ENCODE measurements at places on chromosomes 5 and 9.
A peak's percentile ranks its signal among the peaks of the same experiment; 100 is the strongest.

- peak; percentile 79 for DNase-seq
Measured at GRCh38 chr9:136728548-136729123, 14.1 kb downstream of the LCN10 start.

DNA sequence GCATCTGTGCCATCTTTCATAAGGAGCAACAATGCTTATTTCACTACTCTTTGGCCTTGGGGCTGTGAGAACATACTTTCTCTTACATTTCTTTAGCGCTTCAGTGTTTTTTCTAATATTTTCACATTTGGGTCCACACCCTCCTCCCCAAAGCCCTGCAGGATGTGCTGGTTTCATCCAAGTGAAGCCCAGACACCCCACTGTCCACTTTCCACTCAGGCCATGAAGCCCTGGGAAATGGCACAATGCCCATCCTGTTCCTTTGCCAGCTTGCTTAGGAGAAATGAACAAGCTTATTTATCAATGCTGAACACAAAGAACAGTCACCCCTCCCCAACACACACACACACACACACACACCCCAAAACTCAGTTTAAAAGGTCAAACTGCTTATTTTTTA lies 17.3 kb upstream of the TMOD1 start:
- DNase-seq = no peak

DNA sequence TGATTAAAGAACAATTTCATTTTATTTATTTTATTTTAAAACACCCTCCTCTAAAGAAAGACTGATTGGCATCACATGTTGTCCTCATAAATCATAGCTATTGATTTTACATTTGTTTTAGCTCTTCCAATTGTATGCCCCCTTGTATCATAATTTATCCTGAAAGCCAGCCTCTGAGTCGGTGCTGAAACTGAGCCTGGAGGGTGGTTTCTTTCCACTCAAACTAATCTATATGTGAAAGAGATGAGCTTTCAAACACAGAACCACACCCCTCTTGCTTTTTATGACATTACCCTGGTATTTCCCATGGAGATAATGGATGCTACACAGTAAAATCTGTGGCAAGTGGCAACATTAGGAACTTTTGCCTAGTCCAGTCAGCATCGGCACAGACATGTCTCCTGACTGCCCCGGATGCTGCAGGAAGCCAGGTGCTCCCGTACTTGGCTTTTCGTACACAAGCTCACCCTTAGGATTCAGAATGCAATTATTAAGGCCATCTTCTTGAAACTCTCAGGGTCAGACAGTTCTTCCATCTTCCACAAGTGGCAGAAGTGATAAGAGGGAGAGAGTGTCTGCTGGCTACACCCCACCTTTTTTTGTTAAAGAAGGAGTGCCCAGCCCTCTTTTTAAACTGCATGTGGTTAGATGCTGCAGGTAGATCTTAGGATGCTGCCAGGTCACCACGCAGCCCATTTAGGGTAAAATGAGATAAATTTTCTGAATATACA lies 91.1 kb downstream of the SNCAIP start:
- no peak for DNase-seq

- no peak for DNase-seq
Measured at GRCh38 chr5:55037046-55037771, 13.2 kb downstream of the GZMK start.

DNA sequence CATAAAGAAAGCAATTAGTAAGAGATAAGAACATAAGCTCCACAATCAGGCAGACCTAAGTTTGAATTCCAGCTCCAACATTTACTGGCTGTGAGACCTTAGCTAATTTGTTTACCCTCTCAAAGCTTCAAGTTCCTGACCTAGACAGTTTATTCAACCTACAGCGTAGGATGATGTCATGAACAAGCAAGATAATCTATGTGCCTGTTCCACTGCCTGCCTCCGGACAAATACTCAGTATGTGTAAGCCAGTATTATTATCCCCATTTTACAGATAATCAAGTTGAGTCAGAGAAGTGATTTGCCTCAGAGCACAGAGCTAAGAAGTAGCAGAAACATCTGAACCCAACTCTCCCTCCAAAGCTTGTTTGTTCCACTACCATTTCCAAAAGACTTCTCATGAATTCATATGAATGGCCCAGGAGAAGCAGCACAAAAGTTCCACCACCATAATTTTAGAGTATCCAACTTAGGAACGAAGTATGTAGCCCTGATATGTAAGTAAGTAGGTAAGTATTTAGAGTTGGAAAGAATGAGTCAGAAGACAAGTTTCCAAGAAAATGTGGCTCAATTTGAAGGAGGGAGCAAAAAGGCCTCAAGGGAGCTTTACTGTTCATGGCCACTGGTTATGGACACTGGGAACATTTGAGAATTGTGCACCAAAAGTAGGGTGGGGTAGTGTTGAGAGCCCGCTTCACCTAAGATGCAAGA lies 398.2 kb downstream of the NFIB start:
- no peak for DNase-seq

- DNase-seq = no peak
Measured at GRCh38 chr9:97627624-97628023, 5.5 kb downstream of the TSTD2 start.

DNA sequence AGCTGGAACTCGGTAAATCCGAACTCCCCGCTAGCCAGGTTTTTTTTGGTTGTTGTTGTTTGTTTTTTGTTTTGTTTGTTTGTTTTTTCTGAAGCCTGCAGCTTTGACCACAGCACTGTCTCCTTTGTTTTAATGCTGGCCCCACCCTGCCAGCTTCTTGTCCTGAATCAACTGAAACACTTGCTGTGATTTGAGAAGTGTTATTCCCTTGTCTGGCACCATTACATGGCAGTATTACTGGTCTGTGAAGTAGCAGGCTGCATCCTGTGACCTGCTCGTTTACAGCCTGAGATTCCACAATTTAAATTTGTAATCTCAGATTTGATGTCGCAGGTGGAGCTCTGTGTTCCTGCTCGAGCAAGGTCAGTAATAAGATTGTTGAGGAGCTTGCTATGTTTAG lies 1.4 kb upstream of the SLC36A2 start:
- DNase-seq = no peak

DNA sequence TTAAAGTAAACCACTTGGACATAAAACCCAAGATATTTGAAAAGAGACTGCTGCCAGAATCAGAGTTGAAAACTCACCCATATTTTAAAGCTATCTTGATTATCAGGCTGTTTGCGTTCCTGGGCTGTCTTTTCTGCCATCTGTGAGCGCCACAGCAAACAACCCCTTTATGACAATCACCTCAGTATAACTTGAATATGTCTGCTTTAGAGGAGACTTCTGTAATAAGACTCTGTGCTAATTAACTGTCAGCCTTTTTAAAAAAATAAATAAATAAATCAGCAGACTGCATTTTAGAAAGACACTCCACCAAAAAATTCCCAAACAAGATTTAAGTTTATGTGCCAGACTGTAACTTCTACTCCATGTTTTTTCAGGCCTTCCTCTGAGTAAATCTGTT lies 375.7 kb upstream of the CCNH start:
- DNase-seq = no peak

- DNase-seq = no peak
Measured at GRCh38 chr5:14738050-14738449, 73.5 kb downstream of the OTULIN start.

DNA sequence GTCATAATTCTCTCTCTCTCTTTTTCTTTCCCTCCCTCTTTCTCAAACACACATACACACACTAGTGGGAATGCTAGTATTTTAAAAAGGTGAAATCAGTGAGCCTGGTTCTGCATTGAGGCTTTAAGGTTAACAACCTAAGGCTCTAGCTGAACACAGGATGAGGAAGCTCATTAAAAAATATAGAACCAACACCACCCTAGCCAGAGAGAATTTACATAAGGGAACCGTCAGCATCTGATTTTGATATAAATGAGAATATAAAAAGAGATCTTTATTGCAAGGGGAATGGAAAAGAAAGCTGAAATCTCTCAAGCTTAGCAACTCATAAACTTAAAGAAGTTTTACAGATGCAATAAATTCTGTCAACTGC lies 100.5 kb downstream of the MAMDC2 start:
- no peak for DNase-seq

DNA sequence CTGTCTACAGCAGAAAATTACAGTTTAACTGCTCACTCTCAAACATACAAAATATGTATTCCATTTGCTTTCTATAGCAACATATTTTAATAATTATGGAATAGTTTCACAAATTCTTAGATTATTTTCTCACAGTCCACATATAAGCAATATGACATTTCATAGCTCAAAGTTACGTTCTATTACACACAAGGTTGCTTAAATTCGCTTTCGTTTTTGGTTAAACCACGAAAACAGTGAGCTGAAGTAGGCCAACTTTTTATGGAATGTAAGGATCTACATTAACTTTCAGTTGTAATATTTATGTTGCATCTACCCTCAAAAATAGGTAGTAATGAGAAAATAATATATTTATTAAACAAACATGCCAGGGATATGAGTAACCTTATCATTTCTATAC lies 966.0 kb upstream of the ACO1 start:
- DNase-seq = no peak

GRCh38 chr5:93342563-93343061 lies 238.4 kb downstream of the NR2F1-AS1 start:
- DNase-seq = peak; percentile 13

GRCh38 chr5:128708841-128709240 lies 170.8 kb upstream of the FBN2 start:
- no peak for DNase-seq

- no peak for DNase-seq
Measured at GRCh38 chr5:11177999-11178711, 417.1 kb upstream of the DAP start.

- no peak for DNase-seq
Measured at GRCh38 chr5:132210944-132211343, 16.7 kb downstream of the P4HA2 start.

DNA sequence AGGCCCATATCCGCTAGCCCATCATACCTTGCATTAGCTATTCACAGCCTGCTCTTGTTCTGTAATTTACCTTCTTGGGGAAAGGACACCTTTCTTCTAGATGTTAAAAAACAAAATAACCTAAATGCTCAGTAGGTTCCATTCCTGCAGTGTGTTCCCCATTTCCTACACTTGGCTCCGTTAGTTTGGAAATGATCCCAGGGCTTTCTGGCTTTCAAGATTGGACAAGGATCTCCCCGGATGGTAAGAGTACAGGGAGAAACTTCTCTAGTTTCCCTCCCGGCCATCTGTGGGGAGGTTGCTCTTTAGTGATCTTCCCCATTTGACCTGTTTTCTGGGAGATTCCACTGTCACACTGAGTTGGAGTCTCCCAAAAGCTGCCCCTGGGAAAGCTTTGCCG lies 27.3 kb upstream of the STC2 start:
- DNase-seq = no peak

GRCh38 chr5:63121471-63121870 lies 542.9 kb downstream of the LRRC70 start:
- no peak for DNase-seq

DNA sequence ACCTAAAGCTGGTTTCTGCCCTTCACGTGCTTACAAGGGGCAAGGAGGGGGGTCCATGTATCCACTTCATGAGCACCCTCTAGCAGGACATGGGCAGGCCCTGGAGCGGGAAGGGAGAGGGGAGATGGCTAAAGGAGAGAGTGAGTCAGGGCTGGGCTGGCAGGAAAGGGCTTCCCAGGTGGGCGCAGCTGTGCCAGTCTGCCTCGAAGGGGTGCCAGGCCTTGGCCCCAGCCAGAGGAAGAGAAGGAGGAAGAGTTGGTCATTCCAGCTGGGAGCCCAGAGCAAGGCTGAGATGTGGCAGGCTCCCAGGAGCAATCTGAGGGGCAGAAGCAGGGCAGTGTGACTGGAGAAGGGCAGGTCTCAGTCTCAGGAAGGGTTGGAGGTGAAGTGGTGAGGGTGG lies 24.7 kb downstream of the TRIM14 start:
- DNase-seq = no peak

DNA sequence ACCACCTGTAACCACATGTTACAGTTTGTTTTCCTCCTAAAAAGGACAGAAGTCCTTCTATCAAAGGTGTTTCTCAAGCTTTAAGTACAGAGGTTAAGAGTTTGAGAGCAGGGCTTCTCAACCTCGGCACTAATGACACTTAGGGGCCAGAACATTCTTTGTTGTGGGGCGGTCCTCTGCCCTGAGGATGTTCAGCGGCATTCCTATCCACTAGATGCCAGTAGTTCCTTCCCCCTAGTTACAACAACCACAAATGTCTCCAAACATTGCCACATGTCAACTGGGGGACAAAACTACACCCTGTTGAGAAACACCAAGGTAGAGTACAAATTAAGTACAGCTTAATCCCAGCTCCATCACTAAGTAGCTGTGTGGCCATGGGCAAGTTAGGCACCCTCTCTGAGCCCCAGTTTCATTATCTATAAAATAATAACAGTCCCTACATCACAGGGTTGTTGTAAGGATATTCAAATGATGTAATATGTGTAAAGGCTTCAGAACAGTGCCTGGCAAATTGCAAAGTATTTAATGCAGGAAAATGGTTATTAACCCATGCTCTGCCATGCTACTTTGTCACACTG lies 44.6 kb downstream of the PIP5K1B start:
- DNase-seq = no peak

DNA sequence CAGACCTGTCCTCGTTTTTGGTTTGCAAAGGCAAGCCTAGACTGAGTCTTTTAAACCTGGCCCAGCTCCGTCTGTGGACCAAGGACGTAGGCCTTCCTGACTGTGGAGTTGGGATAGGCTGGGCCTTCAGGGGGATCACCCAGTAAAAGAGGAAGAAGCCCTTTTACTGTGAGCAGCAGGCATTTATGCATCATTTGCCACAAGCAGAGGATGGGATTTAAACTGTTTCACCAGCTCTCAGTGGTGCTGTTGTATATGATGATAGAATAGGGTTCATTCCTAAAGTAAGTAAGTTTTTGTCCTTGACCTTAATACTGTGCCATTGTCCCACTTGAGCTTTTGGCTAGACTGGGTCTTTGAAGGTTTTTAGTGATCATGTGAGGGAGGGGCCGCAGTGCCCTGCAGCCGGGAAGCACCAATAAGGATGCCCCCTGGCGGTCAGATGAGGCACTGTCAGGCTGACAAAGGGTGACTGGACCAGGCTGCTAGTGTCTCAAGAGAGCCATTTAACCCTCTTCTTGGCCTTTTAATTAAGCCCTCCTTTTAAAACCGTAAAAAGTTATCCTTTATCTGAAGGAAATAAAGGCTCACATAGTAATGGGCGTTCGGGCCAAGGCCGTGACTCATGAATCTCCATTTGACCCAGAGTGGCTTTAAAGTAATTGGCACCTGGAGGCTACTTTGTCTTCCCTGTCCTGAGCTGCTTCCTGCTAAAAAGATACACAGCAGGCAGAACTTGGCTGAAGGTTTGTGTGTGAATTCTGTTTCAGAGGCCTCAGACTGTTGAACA lies 74.0 kb downstream of the UBAP1 start:
- peak; percentile 41 for DNase-seq

DNA sequence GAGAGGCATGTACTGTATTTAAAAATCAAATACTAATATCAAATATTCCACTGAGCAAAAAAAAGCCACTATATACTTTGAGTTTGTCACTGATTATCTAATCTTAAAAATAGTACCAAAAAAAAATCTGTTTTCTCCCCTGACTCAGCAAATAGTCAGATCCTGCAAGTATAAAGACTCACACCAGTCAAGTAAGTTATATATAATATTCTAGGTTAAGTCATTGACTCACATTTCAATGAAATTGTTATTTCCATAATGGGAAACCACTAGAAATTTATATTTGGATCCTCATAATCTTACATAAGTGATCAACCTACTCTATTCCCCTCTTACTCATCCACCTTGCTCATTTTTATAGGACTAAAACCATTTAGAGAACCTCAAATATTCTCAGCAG lies 447.2 kb upstream of the MEF2C start:
- no peak for DNase-seq

Data from HuH-7.5 (cell line).